ENCODE measurements at places on chromosomes 1 and 21.

GRCh38 chr1:181313466-181313865 is 169.9 kb upstream of the CACNA1E start:
- no peak for DNase-seq

DNA sequence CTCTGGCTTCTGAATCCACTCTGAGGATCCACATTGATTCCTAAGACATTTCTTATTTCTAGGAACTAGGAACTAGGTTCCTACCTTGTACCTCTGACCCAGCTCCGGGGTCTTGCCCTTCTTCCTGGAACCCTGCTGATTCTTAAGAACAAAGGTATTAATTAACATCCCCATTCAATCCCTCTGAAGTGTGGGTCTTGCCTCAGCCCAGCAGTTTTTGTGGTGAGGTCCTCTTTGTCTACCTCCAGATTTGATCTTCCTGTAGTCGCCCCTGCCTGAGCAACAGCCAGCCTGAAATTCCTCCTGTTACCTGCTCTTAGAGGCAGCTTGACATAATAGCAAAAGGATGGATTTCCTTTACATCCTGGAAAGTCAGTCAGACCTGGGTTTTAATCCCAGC is 46.7 kb upstream of the CAMK1G start:
- DNase-seq, result no peak

DNA sequence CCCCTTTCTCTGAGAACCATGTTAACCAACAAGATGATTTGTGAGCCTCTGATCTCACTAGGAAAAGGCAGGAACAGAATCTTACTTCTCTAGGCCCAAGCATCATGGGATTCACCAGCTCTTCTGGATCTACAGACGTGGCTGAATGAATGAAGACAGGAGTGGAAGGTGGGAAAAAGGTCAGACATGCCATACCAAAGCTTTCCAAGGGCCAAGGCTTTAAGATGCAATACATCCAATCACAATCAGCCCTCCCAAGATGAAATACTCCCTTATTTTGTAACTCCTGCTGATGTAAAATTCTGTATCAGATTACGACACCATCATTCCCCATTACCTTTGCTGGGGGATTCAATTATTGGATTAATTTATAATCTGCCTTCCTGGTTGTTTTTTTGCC is 80.9 kb downstream of the SSBP3 start:
- no peak for DNase-seq

DNA sequence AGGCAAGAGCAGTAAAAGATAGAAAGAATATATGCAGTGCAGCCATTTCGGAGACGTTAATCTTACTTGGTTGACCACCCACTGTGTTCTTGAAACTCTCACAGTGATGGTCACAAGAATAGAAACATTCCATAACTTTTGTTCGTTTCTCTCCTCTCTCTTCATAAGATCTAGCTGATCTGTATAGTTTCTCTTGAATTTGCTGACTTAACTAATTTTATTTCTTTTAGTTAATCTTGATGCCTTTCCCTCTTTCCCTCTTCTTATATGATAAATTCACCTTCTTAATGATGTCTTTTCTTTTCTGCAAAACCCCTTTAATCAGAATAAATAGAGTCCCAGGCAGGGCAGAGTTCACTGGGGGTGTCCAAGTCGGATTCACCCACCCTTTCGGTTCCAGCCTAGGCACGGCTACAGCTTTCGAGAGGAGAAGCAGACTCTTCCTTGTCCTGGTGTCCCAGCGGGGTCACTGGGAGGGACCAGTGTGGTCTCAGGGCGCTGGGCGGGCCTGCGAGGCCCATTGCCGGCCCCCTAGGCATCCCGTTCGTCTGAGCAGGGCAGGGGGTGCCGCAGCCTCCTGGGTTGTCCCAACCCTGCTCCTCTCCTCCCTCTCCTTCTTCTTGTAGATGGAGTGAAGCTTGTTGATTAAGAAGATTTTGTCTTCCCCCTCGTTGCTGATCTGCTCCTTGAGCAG is 39.8 kb downstream of the ZNF691 start:
- DNase-seq, result no peak

GRCh38 chr1:78286686-78287085 is 204.1 kb upstream of the PTGFR start:
- DNase-seq, result no peak

DNA sequence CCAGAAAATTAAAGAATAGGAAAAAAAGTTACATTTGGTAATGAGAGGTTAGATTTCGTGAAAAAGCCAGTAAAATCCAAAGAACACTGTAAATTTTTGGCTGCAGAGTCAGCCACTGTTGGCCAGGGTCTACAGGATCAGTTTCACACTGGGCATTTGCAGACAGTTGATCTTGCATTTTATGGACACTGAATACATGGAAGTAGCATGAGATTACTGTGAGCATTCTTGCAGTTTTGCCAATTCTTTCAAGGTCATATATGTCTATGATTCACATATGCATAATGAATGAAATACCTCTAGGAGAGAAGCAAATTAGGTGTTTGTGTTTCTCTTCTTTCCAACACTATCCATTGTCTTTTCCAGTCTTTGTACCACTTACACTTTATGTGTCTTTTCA is 200.8 kb upstream of the DPYD start:
- no peak for DNase-seq

DNA sequence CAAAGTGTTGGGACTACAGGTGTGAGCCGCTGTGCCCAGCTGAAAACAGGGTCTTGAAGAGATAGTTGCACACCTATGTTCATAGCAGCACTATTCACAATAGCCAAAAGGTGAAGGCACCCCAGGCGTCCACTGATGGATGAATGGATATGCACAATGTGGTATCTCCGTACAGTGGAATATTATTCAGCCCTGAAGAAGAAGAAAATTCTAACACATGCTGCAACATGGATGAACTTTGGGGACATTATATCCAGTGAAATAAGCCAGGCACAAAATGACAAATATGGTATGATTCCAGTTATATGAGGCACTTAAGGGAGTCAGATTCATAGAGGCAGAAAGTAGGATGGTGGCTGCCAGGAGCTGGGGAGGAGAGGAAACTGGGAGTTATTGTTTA is 137.6 kb upstream of the WNT4 start:
- DNase-seq, result no peak

DNA sequence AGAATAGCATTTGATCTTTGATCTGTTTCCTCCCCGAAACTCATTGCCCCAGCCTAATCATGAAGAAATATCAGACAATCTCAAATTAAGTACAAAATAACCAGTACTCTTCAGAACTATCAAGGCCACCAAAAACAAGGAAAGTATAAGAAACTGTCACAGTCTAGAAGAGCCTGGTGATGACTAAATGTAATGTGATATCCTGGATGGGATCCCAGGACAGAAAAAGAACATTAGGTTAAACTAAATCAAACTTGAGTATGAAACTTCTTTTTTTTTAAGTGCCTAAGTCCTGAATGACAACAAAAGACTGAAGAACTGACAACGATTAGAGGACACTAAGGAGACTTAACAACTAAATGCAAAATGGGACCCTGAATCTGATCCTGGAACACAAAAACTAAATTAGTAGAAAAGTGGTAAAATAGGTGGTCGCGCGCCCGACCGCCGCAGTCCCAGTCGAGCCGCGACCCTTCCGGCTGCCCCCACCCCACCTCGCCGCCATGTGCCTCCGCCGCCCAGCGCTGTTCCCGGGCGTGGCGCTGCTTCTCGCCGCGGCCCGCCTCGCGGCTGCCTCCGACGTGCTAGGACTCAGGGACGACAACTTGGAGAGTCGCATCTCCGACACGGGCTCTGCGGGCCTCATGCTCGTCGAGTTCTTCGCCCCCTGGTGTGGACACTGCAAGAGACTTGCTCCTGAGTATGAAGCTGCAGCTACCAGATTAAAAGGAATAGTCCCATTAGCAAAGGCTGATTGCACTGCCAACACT is 5.5 kb upstream of the PRKAB2 start:
- no peak for DNase-seq

GRCh38 chr1:14865106-14865505 is 266.6 kb downstream of the KAZN start:
- no peak for DNase-seq

- no peak for DNase-seq
Observed at GRCh38 chr1:68331117-68331865, 99.0 kb upstream of the WLS start.

DNA sequence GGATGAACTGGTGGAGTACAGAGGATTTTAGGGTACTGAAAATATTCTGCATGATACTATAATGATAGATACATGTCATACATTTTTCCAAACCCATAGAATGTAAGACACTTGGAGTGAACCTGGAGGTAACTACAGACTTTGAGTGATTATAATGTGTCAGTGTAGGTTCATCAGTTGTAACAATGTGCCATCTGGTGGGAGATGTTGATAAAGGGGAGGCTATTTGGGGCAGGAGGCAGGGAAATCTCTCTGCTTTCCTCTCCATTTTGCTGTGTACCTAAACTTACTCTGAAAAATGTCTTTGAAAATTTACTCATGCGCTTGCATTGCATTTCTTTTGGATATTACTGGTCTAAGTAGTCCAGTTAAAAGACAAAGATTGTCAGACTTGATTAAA is 35.2 kb downstream of the PTBP2 start:
- no peak for DNase-seq

DNA sequence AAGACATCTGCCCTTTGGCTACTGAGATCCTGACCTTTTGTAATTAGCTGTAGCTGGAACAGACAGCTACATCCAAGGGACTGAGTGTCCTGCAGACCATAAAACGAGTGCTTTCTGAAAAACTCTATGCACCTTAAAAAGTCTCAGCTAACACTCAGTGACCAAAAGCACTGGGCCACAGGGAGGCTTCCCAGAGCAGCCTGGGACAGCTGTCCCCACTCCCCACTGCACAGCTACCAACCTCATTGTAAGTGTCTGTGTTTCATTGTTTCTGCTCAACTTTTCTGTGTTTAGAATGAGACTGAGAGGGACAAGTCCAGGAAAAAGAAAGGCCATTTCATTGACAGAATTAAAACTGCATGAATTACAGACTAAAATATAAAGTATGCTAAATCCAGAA is 80.7 kb downstream of the SMYD2 start:
- DNase-seq, result no peak

Data from esophagus squamous epithelium (tissue), 5 donors.